Large intestine (tissue), 12 donors: ENCODE measurements at places on chromosomes 4 and X. TPM values are rescaled to one million over a fixed set of nuclear protein-coding genes. Genes with fewer than 3 reads are reported as not detected.
A peak's percentile ranks its signal among the peaks of the same experiment; 100 is the strongest.

DNA sequence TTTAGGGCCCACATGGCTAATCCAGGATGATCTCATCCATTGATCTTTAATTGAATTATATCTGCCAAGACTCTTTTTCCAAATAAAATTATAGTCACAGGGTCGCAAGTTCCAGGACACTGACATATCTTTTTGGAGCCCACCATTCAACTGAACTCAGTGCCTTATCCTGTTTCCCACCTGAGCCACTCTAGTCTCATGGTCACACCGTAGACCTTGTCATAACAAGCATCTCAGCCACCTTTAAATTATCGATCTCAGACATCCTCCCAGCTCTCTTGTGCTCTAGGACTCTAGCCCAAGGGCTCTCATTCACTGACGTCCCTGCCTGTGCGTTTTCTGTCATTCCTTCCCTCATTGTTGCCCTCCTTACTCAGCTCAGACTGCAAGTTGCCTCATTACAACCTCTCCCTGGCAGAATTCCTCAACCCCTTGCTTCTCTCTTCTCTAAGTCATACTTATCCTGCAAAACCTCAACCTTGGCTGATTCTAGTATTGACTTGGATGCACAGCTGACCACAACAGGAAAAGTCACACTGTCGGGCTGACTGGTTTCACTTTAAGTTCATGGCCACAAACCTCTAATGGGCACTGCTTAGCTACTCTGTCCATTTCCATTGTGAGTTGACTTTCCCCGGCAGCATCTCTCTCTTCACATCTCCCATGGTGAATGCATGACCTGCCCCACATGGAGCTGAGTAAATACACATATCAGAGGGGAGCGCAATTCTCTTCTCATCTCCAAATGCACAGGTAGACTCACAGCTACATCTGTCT, 91.0 kb upstream of the TRIM2 start:
- DNase-seq, result no peak

GRCh38 chr4:161696944-161697343, 466.9 kb downstream of the FSTL5 start:
- DNase-seq, result no peak

GRCh38 chr4:17336524-17336961, 175.3 kb downstream of the QDPR start:
- peak; percentile 16 for DNase-seq

The DCAF8L2 gene
- 0.03 TPM for polyA plus RNA-seq
